CD4-positive, CD25-positive, alpha-beta regulatory T cell (primary cell): ENCODE measurements at places on chromosomes 11 and 22. TPM values are rescaled to one million over a fixed set of nuclear protein-coding genes. Genes with fewer than 3 reads are reported as not detected.

DNA sequence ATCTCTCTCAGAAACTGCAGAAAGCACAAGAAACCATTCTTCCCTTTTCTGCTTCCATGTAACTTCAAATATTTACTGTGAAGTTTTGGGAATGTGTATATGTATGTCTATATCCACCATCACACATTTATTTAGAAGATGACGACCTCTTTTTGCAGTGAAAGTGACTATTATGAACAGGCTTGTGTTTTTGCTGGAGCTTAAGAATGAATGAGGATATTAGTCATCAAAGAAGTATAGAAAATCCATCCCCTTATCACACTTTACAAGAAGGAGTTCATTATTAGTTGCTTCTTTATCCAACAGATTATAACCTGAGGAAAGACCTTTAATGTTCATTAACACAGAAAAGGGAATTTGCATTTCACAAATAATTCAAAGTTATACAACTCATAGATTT, 21.1 kb upstream of the SLC5A12 start:
- no peak for DNase-seq
- no peaks in the 10 kb centered on the region for H3K27me3 ChIP-seq
- no peak overlapping the region for H3K4me3 ChIP-seq
- H3K4me1 ChIP-seq = no peaks in the 10 kb centered on the region
- H3K36me3 ChIP-seq = no peaks in the 10 kb centered on the region

- no peak for DNase-seq
- H3K27me3 ChIP-seq = no peaks in the 10 kb centered on the region
- no peaks in the 10 kb centered on the region for H3K36me3 ChIP-seq
- H3K4me1 ChIP-seq = no peaks in the 10 kb centered on the region
- no peak overlapping the region for H3K27ac ChIP-seq
These were observed 31.8 kb upstream of the PDGFB start for GRCh38 chr22:39276440-39277141.

- DNase-seq = no peak
- H3K27me3 ChIP-seq = peaks cover 2% of the 10 kb centered on the region
- H3K27ac ChIP-seq = no peak overlapping the region
- H3K36me3 ChIP-seq = no peaks in the 10 kb centered on the region
- no peak overlapping the region for H3K4me3 ChIP-seq
These were observed 505.6 kb downstream of the BUD13 start for GRCh38 chr11:116267146-116267545.

DNA sequence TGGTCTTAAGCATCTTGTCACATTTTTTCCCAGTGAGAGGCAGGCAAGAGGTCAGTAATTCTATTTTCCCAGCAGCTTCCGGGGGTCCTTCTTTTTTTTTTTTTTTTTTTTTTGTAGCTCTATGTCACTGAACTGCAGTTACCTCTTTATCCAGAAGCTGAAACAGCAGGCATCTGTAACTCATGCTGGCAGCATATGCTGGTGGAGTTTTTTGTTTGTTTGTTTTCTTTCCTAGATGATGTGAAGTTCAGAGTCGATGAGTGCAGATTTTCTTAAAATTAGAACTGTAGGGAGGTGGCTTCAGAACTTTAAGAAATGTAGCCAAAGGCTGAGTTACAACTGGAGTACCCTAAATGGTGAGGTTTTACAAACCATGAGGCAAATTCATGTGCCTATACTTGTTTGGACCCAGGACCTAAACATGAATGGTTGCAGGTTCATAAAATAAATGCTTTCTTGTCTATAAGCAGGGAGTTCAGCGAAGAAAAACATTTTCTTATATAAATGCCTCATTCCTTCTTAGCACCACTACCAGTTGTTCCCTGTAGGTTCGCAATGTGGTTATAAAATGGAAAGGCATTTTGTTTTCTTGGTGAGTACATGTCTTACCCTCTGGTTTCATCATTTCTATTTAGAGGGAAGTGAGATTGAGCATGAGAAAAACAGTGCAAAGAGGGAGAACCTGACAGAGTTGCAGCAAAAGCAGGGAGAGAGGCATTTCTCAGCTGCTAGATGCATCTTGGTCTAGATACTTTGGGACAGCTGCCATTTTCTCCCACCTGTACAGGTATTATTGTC, 84.0 kb downstream of the TRIM44 start:
- H3K27ac ChIP-seq = no peak overlapping the region
- no peaks in the 10 kb centered on the region for H3K4me1 ChIP-seq
- H3K27me3 ChIP-seq = no peaks in the 10 kb centered on the region
- no peak for DNase-seq
- H3K4me3 ChIP-seq = no peak overlapping the region

DNA sequence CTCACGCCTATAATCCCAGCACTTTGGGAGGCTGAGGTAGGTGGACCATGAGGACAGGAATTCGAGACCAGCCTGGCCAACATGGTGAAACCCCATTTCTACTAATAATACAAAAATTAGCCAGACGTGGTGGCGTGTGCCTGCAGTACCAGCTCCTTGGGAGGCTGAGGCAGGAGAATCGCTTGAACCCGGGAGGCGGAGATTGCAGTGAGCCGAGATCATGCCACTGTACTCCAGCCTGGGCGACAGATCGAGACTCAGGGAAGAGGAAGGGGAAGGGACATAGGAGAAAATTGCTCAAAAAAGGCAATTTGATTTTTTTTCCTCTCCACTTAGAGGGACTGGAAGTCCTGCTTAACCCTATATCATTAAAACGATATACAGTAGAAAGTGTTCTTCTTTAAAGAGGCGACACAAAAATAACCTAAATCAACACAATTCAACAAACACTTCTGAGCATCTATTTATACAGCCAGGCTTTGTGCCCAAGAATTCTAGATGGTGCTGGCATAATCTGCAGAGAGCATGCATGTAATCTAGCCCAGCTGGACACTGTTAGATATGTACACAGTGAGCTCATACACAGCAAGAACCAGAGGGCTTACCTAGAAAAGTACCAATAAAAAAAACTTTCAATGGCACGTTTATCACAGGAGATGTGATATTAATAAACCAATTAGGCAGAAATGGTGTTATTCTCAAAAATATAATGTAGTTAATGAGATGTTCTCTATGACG, 20.9 kb upstream of the DENND5A start:
- H3K36me3 ChIP-seq = peaks cover 17% of the 10 kb centered on the region
- H3K27me3 ChIP-seq = no peaks in the 10 kb centered on the region
- no peaks in the 10 kb centered on the region for H3K4me1 ChIP-seq
- DNase-seq = no peak
- H3K4me3 ChIP-seq = no peak overlapping the region

DNA sequence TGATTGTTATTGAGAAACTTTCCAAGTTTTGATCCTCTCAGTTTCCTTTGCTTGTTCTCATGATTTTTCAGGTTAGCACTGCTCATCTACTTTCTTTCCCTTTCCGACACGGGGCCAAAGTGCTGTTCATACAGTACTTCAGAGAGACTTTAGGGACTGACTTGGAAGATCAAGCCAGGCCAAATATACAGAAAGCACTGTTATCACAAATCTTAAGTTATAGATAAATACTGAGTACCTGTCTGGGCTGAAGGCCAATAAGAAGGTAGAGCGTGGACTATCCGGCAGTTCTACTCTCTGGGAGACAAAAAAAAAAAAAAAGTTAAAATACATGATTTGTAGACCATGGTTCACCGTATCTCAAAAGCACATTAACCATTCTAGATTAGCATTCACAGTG, 46.2 kb downstream of the AMBRA1 start:
- no peaks in the 10 kb centered on the region for H3K27me3 ChIP-seq
- no peak overlapping the region for H3K27ac ChIP-seq
- H3K4me1 ChIP-seq = no peaks in the 10 kb centered on the region
- H3K36me3 ChIP-seq = peaks cover 54% of the 10 kb centered on the region

DNA sequence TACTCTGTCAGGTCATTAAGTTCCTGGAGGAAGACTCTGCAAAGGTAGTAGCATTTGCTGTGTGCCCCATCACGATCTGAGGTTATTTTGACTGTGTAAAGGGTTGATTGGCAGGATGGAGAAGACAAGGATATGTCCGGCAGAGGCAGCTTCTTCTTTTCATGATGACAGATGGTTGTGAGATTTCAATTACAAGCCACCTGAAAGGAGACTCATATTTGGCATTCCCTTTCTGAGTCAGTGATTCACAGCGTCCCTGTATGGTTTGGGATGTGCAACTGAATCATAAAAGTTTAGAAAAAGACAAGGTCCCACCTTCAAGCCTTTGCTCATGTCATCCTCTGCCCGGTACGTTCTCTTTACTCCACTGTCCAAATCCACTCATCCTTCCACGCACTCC, 113.4 kb downstream of the MTNR1B start:
- H3K4me1 ChIP-seq = no peaks in the 10 kb centered on the region
- H3K36me3 ChIP-seq = no peaks in the 10 kb centered on the region
- H3K27me3 ChIP-seq = peaks cover under 1% of the 10 kb centered on the region
- no peak for DNase-seq
- H3K27ac ChIP-seq = no peak overlapping the region

DNA sequence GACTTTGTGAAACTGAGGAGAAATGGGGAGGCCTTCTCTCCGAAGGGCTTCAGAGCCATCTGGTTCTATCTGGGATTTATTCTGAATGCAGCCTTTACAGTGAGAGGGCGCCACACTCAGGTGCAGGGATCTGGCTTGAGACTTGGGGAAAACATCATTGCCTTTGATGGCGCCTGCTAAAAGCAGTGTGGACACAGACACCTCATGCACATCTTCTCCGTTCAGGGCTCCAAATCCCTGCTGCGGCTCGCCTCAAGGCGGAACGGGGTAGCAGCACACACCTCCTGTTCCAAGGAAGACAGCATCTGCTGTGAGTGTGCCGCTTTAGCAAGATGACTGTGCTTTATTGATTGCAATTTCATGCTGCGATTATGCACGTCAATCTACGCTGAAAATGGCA, 37.1 kb upstream of the OLFML1 start:
- no peak overlapping the region for H3K27ac ChIP-seq
- H3K4me1 ChIP-seq = no peaks in the 10 kb centered on the region
- H3K27me3 ChIP-seq = no peaks in the 10 kb centered on the region
- H3K4me3 ChIP-seq = no peak overlapping the region

GRCh38 chr11:75644370-75644769, 24.5 kb downstream of the MAP6 start:
- H3K27ac ChIP-seq = no peak overlapping the region
- no peak for DNase-seq
- no peaks in the 10 kb centered on the region for H3K36me3 ChIP-seq
- H3K27me3 ChIP-seq = peaks cover 15% of the 10 kb centered on the region
- no peak overlapping the region for H3K4me3 ChIP-seq
- H3K4me1 ChIP-seq = no peaks in the 10 kb centered on the region

POTEH gene
- not detected for total RNA-seq

MLC1 gene
- 1.1 TPM for total RNA-seq
